ENCODE measurements at places on chromosomes 3 and 15.

DNA sequence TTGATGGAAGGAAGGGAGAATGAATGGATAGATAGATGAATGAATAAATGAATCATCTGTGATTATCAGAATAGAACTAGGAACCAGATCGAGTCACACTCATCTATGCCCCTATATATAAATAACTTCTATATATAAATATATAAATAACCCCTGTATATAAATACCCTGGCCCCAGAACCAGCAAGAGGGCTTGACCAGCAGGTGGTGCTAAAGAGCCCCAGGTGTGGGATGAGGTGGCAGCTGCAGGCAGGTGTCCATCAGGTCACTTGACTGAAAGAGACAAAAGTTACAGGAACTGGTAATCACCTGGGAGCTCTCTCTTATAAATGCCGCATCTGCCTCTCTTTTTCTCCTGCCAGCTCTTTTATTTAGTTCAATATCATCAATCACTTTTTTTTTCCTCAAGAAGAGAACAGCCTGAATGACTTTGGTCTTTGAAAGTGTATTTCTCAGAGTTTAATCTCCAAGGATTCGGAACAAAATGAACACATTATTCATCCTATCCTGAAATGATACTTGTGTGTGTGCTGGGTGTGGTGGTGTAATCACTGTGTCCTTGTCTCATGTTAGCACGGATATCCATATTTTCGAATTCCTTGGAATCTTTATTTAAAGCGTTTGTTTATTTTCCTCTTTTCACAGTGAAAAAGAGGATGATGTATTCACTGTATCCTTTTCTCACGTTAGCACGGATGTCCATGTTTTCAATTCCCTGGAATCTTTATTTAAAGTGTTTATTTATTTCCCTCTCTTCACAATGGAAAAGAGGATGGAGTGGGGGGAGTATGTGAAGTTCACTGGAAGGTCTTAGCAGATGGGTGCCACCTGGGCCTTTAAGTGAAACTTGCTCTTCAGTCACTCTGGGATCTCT is 35.4 kb upstream of the ATG7 start:
- DNase-seq = peak; percentile 52

- peak; percentile 64 for DNase-seq
Observed at GRCh38 chr3:11661827-11662226, 18.1 kb upstream of the VGLL4 start.

GRCh38 chr3:191238321-191238817 is 39.3 kb downstream of the OSTN start:
- DNase-seq = peak; percentile 22

DNA sequence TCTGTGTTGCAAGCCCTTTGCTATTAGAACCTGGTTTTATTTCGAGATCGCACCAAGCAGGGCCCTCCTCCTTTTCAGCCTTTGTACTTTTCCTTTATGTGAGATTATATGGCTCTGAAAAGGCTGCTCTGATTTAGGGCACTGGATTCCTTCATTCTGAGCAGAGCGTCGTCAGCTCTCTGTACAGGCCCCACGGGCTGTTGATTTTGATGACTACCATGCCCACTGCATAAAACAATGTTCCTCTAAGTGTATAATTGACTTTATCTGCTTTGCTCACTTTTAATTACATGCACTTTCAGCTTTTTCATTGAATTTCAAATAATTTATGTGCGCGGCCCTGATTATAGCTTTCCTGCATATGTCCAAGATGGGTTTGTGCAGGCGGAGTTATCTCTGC is 4.4 kb upstream of the PSMD6 start:
- DNase-seq = no peak

GRCh38 chr3:132822266-132822665 is 100.1 kb upstream of the NPHP3 start:
- DNase-seq = peak; percentile 28

DNA sequence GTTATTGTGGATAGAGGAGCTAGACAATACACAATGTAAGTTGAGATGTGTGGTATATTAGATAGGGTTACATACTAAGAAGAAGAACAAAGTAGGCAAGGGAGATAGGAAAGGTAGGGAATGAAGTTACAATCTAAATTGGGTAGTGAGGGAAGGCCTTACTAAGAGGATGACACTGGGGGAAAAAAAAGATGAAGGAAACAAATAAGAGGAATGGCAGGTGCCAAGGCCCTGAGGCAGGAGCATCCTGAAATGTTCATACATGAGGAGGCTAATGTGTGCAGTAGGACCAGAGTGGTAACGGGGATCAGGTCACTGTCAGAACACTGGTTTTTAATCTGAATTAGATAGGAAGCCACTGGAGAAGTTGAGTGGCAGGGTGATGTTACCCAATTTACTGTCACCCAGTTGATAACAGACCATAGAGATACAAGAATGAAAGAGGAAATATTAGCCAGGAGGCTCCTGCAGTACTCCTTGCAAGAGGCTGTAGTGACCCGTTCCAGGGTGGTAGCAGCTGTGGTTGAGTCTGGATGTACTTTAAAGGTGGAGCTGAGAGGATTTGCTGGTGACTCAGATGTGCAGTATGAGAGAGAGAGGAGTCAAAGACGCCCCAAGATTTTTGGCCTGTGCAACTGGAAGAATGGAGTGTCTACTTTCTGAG is 14.4 kb downstream of the RTP1 start:
- DNase-seq = peak; percentile 78

- peak; percentile 70 for DNase-seq
Observed at GRCh38 chr15:67082007-67082536, 16.7 kb downstream of the SMAD3 start.

GRCh38 chr3:185926445-185926844 is 11.4 kb downstream of the TRA2B start:
- DNase-seq = no peak

GRCh38 chr3:157347577-157348303 is 88.9 kb upstream of the PTX3 start:
- DNase-seq = no peak

- no peak for DNase-seq
Observed at GRCh38 chr3:188257384-188258026, 103.5 kb downstream of the LPP start.

- DNase-seq = no peak
Observed at GRCh38 chr3:136270179-136270578, 20.0 kb downstream of the PCCB start.

DNA sequence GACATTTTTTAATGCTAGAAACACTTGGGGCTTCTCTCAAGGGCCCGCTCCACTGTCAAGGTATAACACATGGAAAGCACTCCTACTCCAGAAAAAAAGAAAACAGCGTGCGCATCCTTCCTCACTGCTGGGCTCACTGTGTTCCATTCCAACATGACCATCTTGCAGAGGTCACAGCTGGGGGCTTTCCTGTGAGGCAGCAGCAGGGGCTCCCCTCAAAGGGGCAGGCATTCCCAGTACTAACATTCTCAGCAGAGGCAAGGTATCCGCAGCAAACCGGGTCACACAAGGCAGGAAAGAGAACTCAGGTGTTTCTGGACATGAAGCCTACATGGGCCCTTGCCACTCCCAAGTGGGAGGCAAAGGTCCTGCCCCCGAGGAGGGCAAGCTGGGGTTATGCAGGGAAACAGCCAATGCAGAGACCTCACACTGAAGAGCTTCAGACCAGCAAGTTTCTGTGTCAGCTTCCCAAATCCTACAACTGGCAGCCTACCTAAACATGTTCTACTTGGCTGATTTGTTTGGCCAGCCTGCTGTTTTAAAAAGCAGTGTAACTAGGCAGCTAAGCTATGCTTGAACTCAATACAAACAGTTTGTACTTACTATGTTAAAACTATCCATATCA is 6.4 kb downstream of the BDH1 start:
- no peak for DNase-seq

Measured in M059J (cell line).